ENCODE measurements at places on chromosomes 2 and 18.
A peak's percentile ranks its signal among the peaks of the same experiment; 100 is the strongest.

GRCh38 chr2:39696838-39697237 is 31.1 kb downstream of the TMEM178A start:
- no peak for DNase-seq

GRCh38 chr18:13265008-13265910 is 46.7 kb downstream of the LDLRAD4 start:
- DNase-seq = peak; percentile 29

GRCh38 chr2:222622910-222623309 is 33.0 kb downstream of the FARSB start:
- no peak for DNase-seq

- no peak for DNase-seq
These were observed 5.3 kb downstream of the CD8A start for GRCh38 chr2:86785456-86785855.

DNA sequence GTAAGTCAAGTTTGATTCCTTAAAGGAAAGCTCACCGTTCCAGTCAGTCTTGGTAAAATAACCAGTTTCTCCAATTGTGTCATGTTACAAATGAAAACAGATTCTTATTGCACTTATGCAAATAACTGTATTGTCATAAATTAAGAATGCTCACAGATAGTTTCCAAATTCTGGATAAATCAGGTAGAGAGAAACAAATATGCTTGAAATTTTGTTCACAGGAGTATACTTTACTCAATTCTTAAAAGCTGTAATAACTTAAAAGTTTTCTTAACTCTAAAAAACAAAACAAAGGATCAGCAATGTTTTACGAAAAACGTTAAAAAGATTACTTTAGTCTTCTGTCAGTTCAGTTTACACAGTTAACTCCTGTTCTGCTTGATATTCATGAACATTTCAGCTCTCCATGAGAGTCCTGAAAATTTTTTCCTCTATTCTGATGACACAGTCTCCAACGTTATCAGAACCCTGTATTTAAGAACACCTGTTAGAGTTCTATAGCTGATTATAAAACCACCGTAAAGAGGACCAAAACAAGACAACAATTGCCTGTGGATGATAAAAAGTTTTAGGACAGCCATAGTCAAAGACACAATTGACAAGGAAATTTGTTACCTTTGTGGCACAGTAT is 4.4 kb downstream of the GAL3ST2 start:
- no peak for DNase-seq

- DNase-seq = no peak
These were observed 3.0 kb upstream of the FZD7 start for GRCh38 chr2:202030691-202031090.

GRCh38 chr2:218161644-218162043 is 5.1 kb downstream of the CXCR1 start:
- no peak for DNase-seq
